ENCODE measurements at places on chromosomes 2 and 18. TPM values are rescaled to one million over a fixed set of nuclear protein-coding genes. Genes with fewer than 3 reads are reported as not detected.

DNA sequence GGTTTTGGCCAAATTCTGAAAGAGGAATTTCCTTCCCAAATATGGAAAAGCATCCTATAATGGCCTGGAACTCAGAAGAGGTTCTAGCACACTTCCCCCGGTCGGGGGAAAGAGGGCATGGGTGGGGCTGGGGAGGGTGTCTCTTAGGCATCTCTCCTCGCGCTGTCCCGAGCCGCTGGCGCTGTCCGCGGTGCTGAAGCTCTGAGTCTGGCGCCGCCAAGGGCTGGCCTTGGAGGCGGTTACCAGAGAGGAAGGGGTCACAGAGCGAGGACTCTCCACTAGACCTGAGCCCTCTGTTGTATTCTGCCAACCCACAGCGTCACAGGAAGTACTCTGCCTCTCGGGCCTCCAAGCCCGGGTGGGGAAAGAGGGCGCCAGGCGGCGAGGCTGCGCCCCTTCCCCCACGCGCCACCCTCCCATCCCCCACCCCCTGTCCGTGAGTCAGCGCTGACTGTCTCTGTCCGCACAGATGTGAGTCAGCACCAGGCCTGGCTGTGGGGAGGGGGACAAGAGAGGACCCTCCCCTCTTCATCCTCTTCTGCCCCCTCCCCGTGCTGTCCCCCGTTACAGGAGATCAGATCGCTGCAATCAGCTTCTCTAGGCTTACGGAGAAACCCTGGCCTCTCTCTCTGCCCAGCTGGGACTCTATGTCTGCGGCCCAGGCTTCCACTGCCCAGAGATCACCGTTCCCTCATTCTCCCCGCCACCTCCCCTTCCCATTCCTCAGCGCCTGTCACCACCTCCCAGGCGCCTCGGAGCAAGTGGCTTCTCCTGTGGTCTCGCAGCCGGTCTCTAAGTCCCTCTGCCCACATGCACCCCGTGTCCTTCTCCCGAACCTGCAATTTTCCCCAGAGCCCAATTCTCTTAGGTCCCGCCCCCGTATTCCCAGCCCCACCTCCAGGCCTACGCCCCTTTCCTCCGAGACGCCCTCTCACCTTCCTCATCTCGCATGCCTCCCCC is 779 bp downstream of the PTPRN start:
- no peak for DNase-seq

DNA sequence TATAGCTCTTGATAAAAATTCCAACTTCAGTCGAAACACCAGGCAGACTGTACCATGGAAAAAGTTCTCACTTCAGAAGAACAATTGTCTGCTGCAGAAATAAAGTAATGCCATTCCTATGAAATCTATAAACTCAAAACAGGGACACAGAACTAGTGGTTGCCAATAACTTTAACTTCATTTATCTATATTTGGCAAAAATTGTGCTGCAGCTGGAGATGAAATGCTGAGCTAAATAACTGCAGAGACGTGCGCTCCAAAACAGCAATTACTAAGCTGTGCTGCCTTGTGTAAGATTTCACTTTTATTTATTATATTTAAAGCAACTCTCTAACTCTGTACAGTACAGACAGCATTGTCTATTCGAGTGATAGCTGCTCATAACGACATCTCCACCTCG is 540.1 kb upstream of the ID2 start:
- no peak for DNase-seq

- DNase-seq: no peak
Observed at GRCh38 chr18:12462242-12462641, 54.5 kb downstream of the PRELID3A start.

DNA sequence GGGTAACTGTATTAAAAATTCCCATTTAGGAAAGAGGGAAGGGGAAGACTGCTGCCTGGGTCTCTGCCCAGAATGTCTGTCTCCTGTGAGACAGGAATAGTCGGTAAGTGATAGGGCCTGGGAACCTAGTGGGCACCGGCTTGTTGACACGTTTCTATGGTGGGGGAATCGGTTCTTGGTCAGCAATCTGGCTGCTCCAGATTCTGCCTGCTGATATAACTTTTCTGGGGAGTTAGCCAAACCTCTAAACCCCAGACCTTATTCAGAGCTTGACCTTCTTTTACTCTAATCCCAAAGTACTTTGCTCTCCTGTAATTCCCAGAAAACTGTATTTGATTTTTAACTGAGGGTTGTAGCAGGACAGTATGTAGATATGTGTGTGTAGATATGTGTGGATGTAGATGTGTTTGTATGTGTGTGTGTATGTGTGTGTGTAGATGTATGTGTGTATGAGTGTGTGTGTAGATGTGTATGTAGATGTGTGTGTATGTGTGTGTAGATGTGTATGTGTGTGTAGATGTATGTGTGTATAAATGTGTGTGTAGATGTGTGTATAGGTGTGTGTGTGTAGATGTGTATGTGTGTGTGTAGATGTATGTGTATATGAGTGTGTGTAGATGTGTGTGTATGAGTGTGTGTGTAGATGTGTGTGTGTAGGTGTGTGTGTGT is 61.8 kb upstream of the TXNDC2 start:
- DNase-seq: no peak

DNA sequence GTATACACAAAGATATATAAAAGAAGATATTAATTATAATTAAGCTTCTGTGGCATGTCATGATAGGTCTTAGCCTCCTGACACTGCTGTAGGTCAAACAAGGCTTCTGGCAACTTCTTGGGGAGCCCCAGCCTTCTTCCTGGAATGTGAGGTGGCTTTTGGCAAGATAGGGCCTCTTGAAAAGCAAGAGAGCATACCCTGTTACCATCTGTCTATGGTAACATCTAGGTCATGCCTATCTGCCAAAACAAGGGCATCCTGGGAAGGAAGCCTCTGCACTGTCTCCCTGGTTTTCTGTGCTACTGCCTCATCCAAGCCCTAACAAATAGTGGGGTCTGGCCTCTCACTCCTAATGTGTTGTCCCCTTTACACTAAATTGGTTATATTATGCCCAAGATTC is 70.9 kb downstream of the CCDC148 start:
- no peak for DNase-seq

GRCh38 chr2:109694190-109694589 is 80.0 kb downstream of the SOWAHC start:
- peak; percentile 45 for DNase-seq

GRCh38 chr18:10299643-10300042 is 154.8 kb upstream of the APCDD1 start:
- DNase-seq: no peak

DNA sequence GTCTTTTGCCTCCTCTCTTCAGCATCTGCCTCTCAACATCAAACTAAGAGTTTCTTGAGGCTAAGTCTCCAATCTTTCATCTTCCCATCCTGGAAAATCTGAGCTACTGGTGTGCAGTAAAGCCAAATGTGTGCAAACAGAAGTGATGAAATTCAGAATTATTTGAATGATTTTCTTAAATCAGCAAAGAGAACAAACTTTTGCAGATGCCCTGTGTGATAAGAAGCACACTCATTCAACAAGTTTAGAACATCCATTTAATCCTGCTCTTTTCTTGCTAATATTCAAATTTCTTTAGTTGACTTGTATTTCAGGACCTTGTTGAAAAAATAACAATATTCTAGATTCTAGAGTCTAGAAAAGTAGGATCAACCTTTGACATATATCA is 1374.9 kb upstream of the CELF4 start:
- no peak for DNase-seq

GRCh38 chr2:15117409-15118050 is 443.6 kb downstream of the NBAS start:
- no peak for DNase-seq

GRCh38 chr2:119480718-119481142 is 43.6 kb downstream of the SCTR start:
- DNase-seq: no peak

DNA sequence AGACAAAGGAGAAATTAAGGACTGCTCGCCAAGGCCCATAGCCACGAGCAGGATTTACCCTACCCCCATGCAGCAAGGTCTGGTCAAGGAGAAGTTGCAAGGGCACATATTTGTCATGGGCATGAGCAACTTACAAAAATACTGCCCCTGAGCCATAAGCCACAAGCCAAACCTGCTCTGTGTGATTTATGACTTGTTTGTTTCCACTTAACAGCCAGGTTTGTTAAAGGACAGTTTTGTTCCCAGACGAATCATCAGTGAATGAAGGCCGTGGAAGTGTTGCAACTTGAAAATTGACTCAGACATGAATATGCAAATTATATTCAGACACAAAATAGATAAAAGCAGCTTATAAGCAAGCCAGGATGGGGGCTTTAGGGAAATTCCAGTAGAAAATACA is 31.3 kb upstream of the EVA1A start:
- DNase-seq: peak; percentile 92

GRCh38 chr2:153478289-153479261 is at the start of gene RPRM:
Gene RPRM, minus strand, starts transcription at chr2:153478762. Its CDS starts 197 bp downstream, at chr2:153478565.
- peak; percentile 4 for DNase-seq

- no peak for DNase-seq
Observed at GRCh38 chr2:226655871-226656270, 143.7 kb downstream of the IRS1 start.

DNA sequence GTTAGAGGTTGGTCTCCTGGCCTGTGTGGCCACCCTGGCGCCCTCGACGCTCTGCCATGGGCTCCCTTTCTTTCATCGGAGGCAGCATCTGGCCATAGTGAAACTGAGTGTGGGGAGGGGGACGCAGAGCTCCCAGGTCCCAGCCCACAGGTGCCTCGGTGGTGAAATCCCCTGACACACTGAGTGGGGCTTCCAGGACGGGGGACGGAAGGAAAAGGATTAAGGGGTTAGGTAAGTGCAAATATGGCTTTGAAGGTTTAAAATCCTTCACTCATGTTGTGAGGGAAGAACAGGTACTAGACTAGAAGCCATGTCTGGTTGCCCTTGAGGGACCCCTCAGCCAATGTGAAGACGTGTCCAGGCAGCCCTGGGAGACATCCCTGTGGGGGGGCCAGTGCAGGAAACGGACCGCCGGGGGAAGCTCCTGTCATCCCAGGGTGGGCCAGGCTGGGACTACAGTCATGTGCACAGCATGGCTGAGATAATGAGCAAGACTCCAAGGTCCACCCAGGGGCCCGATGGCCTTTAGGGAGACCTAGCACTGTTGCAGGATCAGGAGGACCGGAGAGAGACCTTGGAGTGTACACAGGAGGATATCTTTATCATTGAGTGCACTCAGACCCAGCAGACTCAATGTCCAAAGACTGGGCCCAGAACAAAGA is 36.3 kb downstream of the RTP5 start:
- DNase-seq: no peak

DNA sequence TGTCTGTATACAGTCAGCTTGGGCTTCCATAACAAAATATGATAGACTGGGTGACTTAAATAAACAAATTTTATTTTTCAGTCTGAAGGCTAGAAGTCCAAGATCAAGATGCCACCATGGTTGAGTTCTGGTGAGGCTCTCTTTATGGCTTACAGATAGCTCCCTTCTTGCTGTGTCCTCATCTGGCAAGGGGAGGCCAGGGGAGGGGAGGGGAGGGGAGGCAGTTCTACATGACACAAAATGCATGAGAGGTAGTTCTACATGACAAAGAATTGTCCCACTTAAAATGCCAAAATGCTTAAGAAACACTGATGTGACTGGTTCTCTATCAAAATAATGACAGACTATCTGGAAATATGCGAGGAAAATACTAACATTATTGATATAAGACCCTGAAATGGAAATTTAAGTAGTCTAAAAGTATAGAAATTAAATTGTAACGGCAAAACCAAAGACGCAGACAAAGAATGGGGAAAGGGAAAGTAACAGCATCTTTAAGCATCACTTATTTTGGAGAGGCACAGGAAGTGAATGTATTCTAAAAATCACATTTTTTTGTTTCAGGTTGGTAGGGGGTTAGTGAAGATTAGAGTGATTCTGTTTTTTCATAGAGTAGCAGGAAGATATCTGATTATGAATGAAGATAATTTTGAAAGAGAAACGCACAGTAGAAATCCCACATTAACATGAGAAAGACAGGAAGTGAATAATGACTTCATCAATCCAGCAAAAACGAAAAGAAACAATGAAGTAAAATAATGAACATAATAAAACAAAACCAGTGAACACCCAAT is 131.4 kb downstream of the STRN start:
- DNase-seq: no peak

GRCh38 chr2:64128943-64129391 is 15.3 kb downstream of the PELI1 start:
- DNase-seq: no peak

- DNase-seq: no peak
Observed at GRCh38 chr18:71456206-71456605, 1087.9 kb downstream of the CBLN2 start.

DNA sequence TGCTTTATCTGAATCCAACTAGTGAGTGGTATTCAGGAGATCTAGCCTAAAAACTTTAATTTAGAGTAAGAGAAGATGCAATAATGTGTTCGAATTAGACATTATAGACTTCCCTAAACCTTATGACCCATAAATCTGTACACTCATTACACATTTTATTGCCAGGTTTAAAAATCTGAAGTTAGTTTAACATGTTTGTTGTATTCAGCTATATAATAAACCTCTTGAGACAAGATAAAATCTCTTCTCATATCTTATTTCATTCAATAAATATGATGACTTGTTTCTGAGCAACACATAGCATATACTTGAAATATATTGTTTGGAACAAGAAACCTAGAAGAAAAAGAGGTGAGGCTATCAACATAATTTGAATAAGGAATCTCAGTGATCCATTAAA is 150.7 kb downstream of the CDH7 start:
- DNase-seq: no peak

- no peak for DNase-seq
Observed at GRCh38 chr2:177235855-177236437, 23.4 kb downstream of the HNRNPA3 start.

DNA sequence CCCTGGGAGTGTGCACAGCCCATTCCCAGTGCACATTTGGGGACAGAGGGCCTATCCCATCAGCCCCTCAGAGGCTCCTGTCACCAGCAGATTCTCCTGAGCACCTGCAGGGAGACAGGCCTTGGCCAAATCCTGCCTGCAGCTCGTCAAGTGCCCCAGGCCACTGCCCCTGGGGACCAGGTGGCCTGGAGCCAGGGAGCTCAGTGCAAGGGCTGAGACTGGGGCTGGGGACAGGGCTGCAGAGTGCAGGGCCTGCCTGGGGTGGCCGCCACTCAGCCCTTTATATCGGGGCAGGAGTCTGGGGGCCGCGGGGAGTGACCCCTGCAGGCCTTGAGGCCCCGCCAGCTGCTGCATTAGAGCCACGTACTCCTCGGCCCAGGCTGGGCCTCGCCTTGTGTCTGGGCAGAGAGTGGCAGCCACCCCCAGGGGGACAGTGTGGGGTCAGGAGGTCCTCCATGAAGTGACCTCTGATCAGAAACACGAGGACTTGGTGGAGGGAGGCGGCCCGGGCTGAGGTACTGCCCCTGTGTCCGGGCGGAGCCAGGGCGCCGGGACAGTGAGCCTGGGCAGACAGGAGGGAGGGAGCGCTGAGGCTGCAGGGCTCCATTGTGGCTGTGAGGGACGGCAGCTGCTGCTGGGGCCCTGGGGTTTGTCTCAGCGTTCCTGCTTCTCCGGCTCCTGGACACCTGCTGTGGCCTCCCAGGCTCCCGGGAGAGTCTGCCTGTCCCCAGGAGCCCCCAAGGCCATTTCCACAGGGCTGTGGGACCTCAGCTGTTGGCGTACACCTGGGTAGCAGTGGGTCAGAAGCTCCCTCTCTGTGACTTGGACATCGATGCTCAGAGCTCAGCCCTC is 24.2 kb downstream of the GPC1 start:
- no peak for DNase-seq

GRCh38 chr2:111208639-111209038 is 87.9 kb downstream of the BCL2L11 start:
- no peak for DNase-seq

The PRSS56 gene
- not detected for polyA plus RNA-seq

The SDC1 gene
- polyA plus RNA-seq: 890 TPM

The HOXD1 gene
- 0.04 TPM for polyA plus RNA-seq

The CXCR2 gene
- 0.18 TPM for polyA plus RNA-seq

The ABCG5 gene
- polyA plus RNA-seq: not detected

The MYCN gene
- polyA plus RNA-seq: 0.19 TPM

The ABCG8 gene
- polyA plus RNA-seq: not detected
